ENCODE measurements at places on chromosomes 2 and 18.

- no peak for DNase-seq
Observed at GRCh38 chr18:6960656-6961055, 156.9 kb downstream of the LAMA1 start.

GRCh38 chr2:172162739-172163336, 60.1 kb upstream of the DLX2 start:
- DNase-seq = no peak

DNA sequence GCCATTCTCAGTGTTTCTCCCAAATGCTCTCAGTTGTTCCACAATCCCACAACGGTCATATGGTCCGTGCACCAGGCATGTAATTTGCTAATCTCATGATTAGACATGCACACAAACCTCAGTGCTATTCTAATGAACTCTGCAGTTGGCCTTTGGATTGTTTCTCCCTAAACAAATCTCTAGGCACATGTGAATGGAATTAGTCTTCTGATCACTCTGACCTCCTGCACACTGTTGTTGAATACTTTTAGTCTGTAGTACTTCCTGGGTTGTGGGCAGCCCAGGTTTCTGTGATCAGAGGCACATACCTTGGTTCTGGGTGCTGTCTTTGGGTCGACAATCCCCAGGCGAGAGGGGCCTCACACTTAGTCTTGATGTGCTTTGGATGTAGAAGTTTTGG, 498.7 kb upstream of the SPRED2 start:
- no peak for DNase-seq

DNA sequence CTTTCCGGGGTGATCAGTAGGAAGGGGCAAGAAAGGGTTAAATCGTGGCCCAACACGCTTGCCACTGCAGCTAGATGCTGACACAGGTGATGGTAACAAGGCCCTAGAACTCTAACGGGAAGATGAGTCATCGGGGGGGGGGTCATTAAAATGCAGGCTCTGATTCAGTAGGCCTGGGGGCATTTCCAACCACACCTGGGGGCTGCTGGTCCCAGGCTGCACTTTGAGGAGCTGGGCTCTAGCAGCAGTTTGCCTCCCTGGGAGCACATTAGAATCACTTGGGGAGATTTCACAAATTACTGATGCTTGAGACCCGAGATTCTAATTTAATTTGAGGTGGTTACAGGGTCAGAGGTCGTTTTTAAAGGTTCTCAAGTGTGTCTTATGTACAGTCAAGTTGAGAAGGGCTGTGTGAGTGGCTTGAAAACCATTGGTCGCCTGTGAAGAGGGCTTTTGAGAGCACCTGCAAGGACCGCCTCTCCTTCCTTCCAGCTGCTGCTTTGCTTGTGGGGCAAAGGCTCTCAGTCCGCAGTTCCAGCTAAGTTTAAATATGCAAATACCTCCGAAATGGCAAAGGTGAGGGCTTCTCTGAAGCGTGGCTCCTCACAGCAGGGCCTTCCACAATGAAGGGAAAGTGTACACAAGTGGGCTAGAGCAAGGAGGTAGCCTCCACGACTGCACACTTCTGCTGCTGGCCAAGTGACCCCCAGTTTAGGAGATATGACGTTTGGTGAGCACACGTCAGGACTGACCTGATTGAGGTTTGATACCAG, 128.0 kb upstream of the MSH6 start:
- no peak for DNase-seq

GRCh38 chr2:86223140-86223926, 24.1 kb downstream of the MRPL35 start:
- peak; percentile 34 for DNase-seq

GRCh38 chr2:219272995-219273394, 6.2 kb upstream of the DNAJB2 start:
- no peak for DNase-seq

DNA sequence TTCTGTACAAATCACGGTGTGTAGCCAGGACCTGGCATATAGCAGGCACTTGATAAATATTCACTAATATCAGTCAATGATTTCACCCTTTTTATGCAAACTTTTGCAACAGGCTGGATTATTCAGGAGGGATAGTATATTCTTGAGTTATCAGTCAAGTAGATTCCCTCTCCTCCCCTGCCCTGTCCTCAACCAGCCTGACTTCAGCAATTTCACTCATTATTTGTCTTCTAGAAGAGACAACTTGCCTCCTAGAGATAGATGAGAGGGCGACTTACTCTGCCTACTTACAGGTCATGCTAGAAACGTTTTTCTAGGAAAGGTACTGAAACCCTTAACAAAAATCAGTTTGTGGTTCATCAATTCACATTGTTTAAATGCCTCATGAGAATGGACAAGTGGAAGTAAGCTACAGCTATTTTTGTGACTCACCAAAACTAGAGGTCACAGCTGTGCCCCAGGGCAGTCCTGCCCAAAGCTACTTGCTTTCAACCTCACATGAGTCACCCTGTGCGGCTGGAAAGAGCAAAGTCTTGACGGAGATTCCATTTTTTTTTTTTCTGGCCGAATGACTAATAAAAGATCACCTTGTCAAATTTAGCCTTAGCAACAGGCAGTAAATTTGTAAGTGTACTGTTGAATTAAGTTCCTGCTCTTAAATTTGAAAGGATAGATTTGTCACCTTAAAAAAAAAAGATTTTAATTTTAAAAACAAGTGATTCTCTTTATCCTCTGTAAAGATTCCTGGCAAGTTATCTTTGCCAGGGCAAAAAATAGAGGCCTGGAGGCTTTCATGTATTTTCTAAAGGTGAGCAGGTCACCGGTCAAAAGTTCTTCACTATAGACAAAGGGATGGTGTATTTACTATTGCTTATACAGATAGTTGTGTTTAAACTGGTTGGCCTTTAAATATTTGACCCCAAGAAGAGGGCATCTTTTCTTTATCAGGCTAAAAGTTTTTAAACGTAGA, 109.0 kb upstream of the SLC35G4 start:
- DNase-seq = no peak

DNA sequence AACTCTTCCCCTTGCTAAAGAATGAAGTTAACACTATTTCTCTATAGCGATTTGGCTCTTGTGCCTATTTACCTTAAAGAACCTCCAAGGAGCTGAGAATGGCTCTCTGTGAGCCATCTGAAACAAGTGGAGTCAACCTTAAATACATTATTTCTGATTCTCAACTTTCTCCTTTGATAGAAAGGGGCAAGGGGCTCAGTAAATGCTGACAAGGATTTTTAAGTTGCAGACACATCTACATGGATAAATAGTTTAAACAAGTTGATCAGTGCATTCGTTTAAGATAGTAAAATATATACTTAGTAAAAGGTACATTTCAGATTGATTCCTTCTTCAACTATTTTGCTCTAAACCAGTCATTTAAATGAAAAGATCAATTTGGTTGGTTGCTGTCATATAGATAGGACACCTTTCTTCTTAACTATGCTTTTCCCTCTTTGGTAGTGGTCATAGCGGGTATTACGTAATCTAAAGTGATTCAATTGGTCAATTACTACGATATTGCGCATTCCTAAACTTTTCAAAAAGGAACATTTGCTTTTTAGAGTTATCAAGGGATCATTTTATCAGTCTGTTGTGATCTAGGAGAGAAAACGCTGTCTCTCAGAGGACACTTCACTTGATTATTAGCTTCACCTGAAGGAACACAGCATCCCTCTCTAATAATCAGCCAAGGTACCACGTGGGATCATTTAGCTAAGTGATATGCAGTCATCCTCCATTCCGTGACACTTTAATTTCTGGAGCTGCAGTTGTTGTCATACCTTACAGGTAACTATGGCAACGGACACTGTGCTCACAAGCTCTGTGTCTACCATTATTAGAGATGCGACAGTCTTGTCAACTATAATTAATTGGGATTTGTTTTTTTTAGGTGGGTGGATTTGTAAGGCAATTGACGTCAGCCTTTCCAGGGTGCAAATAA, 50.9 kb upstream of the KCNE4 start:
- DNase-seq = no peak

- no peak for DNase-seq
Observed at GRCh38 chr2:85593023-85593422, 2.5 kb upstream of the RNF181 start.

GRCh38 chr2:173165443-173166238, 90.0 kb downstream of the MAP3K20 start:
- no peak for DNase-seq

GRCh38 chr18:76823587-76824011, 1.2 kb downstream of the ZNF236 start:
- no peak for DNase-seq

DNA sequence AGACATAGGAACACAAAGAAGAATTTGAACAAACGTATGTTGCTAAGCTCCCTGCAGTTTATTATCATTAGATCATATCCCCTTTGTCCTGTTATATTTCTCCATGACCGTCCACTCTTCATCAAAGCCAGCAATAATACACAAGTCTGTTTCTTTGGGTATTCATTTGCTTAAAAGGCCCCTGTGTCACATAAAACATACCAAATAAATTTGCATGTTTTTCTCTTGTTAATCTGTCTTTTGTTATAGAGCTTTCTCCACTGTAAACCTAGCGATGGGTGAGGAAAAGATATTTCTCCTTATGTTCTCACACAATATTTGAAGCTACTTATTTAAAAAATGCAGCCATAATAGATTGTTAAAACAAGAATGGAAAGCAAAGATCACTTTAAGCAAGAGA, 42.9 kb upstream of the REL start:
- DNase-seq = no peak

- no peak for DNase-seq
Observed at GRCh38 chr18:44735096-44735495, 54.4 kb downstream of the SETBP1 start.

DNA sequence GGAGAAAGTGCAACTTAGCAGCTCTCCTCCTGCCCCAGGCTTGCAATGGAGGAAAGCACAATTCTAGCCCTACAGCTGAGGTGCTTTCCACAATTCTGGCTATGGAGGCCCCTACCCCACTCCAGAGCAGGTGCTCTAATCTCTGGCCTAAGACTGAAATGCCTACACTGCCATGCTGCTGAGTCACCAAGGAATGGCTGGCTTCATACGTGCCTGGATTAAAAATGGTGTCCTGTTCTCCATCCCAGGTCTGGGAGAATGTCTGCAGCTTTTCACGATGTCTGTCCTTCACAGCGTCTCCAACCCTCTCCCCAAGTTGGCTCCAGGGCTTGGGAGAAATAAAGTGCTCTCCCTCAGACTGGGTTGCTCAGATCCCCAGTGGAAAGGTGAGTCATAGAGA, 48.5 kb downstream of the MBOAT2 start:
- no peak for DNase-seq

DNA sequence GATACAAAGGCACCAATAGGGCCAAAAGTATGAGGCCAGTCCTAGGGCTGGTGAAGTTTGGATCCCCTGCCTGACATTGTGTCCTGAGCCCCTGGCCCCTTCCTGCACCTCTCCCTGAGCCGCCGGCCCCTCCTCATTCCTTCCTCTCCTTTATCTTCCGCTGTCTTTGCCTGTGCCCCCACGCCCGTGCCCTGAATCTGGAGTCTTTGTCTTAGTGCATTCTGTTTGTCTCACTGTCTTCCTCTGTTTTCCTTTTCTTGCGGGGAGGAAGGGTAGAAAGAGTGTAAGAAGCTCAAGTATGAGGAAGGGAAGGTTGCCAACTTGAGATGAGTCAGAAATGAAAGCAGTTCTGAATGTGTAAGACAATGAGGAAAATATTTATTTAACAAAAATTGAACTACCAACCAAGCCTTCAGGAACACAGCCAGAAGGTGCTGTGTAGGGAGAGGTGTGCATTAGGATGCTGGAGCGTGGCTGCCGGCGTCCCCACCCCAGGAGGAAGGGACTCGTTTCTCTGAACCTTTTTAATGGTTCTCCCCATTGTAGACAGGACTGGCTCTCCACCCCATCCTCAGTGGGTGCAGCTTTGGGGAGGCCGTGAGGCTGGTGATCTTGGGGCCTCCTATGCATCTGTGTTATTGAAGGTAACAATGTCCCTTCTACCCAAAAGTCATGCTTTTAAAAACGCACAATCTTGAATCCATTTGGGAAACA, 133.1 kb downstream of the NEDD4L start:
- no peak for DNase-seq

DNA sequence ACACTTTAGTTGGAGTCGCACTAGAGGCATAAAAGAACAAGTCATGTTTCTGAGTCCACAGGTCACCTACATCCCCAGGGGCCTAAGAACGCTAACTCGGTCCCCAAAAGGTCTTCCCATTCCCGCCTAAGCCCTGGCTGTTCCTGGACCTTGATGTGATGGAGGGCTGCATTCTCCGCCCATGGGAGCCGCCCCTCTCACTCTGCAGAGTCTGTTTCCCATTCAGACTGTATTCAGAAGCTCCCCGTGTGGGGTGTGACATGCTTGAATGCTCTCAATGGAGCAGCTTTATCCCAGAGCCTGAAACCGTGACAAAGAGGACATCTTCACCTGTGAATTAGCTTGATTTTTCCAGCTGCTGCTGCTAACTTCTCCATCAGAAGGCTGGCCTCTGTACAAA, 319.0 kb upstream of the KLHL29 start:
- no peak for DNase-seq

- DNase-seq = no peak
Observed at GRCh38 chr2:88005776-88006175, 10.6 kb downstream of the RNU2-63P start.

DNA sequence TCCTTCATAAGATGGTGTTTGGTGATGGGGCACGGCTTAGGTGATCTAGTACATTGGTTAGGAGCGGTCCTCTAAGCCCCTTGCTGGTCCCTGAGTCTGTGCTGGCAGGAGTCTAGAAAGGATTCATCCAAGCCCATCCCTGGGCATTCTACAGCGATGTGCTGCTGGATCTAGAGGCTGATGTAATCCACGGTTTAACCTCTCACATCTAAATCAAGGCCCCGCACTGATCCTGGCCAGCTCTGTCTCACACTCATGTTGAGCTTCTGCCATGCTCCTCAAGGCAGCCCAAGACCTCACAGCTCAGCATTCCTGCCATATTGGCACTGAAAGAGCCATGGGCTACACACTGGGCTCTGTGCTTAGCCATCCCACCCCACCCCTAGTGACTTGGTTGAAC, 664.8 kb downstream of the STK39 start:
- DNase-seq = no peak

DNA sequence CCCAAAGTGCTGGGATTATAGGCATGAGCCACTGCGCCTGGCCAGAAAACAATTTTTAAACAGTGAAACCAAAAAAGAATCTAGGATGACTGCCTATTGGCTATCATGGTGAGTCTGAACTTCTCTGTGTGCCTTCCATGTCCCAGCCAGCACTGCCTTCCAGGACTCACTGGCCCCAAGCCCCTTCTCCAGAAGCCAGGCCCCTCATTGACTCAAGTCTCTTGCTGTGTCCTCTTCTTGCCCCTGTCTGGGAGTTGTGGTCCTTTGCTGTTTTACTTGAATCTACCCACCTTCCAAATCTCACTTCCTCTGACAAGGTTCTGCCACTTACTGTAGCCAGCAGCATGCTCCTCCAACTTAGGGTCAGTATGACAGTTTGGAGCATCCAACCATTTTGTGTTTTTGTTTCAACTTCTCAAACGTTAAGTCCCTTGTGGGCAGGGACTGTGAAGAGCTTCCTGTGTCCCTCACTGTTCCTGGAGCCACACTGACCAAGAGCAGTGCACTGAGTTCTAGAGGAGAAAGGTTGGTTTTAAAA, 41.7 kb downstream of the ST3GAL5 start:
- no peak for DNase-seq

GRCh38 chr18:59470561-59471121, 111.6 kb upstream of the LMAN1 start:
- peak; percentile 81 for DNase-seq
